ENCODE measurements at places on chromosomes 13 and 19. TPM values are rescaled to one million over a fixed set of nuclear protein-coding genes. Genes with fewer than 3 reads are reported as not detected.

Gene GPR32
- total RNA-seq, result not detected

Gene ZNF223
- total RNA-seq, result 6.2 TPM

Gene IGLON5
- not detected for total RNA-seq

Gene KLK12
- total RNA-seq, result not detected

Gene IRGC
- not detected for total RNA-seq

Gene GZMM
- not detected for total RNA-seq

Gene OR4F17
- not detected for total RNA-seq

Gene PIK3R2
- 45.8 TPM for total RNA-seq

Gene MAP4K1
- total RNA-seq, result not detected

Gene CDX2
- not detected for total RNA-seq

Gene ELSPBP1
- total RNA-seq, result not detected

Gene SLC25A30
- 9.9 TPM for total RNA-seq

Gene SLC10A2
- not detected for total RNA-seq

Gene STARD13
- total RNA-seq, result 76.9 TPM

Gene CRLF1
- total RNA-seq, result 0.49 TPM

Gene CTXN1
- total RNA-seq, result 1.9 TPM

Gene SKA3
- 15.3 TPM for total RNA-seq

Gene SIGLEC14
- not detected for total RNA-seq

Gene PSG5
- 17.2 TPM for total RNA-seq

Gene ZNF284
- total RNA-seq, result 3.2 TPM

Gene PCDH9
- total RNA-seq, result 5.7 TPM

Gene ZNF473
- 9.2 TPM for total RNA-seq

Gene C19orf73
- 0.36 TPM for total RNA-seq

Gene SCEL
- under 0.01 TPM for total RNA-seq

Gene CKM
- total RNA-seq, result not detected

Gene SOX1
- total RNA-seq, result not detected

Gene CCDC122
- 5.5 TPM for total RNA-seq

Gene FGF22
- not detected for total RNA-seq

Gene SMIM24
- not detected for total RNA-seq

Gene APOC4
- total RNA-seq, result not detected

Gene CGB2
- total RNA-seq, result not detected

Gene TOMM40
- total RNA-seq, result 41.9 TPM

Gene ZNF558
- 33.6 TPM for total RNA-seq

Gene MAST3
- 3.2 TPM for total RNA-seq

Gene MTUS2
- total RNA-seq, result 7.4 TPM

Gene ZNF793
- 5.0 TPM for total RNA-seq

Gene ZNF418
- 6.3 TPM for total RNA-seq

Gene CACNA1A
- 23.5 TPM for total RNA-seq

Gene MBD3L3
- total RNA-seq, result not detected

Gene IGSF23
- not detected for total RNA-seq

Gene SIGLEC6
- not detected for total RNA-seq

Gene ZNF416
- total RNA-seq, result 11.2 TPM

Gene HAUS8
- total RNA-seq, result 1.3 TPM

Gene KCNK6
- 5.5 TPM for total RNA-seq

Gene KPTN
- 2.6 TPM for total RNA-seq

Gene CYP4F8
- not detected for total RNA-seq

All from hair follicle dermal papilla cell (primary cell).